ENCODE measurements at places on chromosomes 1 and 21.

DNA sequence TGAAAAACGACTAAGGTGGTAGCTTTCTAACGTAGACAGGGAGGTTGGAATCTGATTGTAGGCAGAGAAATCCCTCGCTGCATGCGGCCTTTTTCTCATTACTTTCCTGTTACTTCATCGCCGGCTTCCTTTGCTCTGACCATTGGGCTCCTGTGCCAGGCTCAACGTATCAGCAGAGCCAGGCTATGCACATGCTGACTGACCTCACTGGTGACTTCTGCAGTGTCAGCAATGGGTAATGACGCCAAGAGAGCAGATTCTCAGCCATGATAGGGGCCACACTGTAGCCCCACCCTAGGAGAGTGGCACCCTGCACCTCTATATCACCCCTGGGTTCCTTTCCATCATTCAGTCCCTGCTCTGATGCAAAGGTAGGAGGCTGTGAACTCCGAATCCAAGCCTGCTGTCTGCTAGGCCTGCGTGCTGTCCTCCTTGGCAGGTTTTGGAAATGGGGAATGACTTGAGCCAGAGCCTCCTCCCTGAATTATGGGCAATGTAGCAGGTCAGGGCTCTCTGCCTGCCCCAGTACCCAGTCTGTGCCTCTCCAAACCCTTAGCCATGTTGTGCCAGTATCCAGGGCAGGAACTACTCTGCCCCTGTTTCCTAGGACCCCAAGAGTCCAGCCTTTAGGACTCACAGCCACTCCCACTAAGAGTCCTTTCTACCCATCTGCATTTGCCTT is 11.4 kb downstream of the PPFIA4 start:
- peak; percentile 15 for DNase-seq

DNA sequence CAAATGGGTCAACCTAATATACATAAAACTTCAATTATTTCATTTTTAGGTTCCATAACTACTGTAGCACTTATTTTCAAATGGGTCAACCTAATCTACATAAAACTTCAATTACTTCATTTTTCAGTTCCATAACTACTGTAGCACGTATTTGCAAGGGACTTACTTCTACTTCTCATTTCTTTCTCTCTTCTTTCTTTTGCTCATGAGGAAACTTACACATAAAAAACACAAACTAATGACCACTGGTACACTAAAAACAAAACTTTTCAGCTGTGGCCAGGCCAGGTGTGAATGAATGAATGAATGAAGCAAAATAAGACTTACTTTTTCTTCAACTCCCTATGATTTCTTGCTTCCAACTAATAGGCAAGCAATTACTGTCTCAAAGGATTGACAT is 11.7 kb downstream of the SYDE2 start:
- no peak for DNase-seq

DNA sequence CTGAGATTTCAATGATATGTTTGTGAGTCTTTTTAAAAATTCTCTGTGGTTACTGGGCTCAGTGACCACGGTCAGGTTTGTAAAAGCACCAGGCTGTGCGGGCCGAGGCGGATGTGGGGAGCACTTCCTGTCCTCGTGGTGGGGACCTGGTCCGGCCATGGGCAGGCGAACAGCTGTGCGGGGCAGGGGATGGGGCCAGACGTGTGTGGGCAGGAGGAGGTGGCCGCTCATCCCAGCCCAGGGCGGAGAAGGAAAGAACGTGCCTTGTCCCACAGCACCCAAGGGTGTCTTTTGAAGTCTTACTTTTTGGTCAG is 5.2 kb upstream of the OXCT2 start:
- peak; percentile 52 for DNase-seq

GRCh38 chr1:43199093-43199726 is 27.1 kb downstream of the CFAP57 start:
- peak; percentile 31 for DNase-seq

DNA sequence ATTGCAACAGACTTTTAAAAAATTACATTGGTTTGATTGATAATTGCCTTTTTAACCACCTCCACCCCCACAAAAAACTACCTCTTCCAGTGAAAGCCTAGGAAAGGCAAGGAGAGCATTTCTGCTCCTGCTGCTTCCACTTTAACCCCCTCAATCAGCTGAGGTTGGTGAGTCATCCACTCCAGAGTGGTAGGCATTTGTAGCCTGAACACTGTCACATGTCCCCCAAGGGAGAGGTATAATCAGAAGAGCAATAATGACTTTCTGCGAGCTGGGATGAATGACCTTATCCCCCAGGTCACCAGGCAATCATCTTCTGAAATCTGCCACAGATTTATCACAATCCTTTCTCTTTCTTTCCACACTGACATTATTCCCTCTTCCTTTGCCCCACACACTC is 126.6 kb upstream of the CAMK1G start:
- DNase-seq, result no peak

DNA sequence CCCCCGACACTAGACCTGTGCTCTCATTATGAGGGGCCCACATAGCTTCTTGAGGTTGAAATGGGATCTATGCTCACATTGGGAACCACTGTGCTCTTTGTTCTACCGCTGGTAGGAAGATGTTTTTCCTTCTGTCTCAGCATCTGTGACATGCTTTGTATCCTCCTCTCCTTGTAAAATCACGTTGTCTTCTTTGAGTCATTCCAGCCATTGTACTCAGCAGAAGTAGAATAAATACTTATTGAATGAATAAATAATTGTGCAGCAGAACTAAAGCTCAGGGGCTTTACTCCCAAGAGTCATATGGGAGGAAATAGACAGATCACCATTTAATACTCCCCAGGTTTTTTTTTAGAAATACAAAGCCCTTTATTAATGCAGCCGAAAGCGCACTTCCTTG is 66.3 kb upstream of the EDEM3 start:
- DNase-seq, result no peak

DNA sequence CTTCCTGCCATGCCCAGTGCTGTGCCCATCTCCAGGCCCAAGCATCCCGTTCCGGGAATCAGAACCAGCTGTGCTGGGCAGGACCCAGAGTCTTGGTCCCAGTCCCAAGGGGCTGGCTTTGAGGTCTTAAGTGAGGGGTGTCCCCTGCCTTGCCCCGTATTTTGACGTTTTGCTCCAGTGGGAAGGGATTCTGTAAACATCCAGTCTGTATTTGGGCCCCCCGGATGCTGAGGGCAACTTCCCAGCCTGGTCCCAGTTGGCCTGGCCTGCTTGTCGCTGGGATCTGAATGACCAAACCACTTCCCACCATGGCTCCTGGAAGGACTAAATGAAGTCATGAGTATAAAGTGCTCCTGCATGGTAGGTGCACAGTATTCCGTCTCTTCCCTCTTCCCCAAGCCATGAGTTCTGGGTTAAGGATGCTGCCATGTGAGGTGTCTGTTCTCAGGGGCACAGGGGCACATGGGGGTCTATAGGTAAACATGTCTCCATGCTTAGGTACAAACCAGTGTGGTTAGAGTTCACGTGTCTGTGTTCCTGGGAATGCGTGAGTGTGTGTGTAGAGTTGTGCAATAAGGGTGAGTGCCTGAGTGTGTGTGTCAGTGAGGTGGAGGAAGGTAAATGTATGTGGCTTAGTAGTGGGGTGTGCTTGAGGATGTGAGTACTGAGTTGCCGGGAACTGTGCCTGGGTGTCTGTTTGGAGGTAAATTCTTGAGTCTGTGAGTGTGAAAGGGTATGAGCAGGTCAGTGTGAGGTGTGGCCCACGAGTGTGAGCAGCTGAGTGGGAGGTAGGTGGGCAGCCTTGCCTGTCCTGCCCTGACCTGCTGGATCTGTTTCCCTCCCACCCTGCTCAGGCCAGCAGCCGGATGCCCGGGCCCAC is 1.5 kb downstream of the B4GALT2 start:
- no peak for DNase-seq

DNA sequence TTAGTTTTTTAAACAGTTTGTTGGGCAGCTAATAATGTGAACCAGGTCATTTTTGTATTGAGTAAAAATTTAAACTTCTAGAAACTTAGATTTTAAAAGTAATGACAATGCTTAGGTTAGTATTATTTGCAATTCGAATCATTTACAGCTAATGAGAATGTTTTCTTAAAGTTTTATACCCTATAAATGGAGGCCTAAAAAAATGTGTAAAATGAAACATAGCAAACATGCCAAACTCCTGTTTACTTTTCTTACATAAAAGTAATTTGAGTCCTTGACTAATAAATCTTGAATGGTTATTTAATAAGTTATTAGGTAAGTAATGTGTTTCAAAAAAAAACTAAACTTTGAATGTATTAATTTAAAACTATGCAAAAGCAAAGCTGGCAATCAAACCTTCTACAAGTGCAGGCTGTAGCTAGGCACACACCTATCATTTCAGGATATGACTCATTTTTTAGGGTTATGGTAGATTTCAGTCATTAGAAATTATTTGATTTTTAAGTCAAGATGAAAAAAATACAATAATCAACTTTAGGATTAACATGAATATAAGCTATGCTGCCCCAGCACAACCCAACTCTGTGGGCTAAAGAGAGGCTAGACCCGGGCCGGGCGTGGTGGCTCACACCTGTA is 41.5 kb downstream of the CLSTN1 start:
- no peak for DNase-seq

GRCh38 chr21:44612669-44613229 is 870 bp downstream of the KRTAP10-8 start:
- DNase-seq, result no peak

DNA sequence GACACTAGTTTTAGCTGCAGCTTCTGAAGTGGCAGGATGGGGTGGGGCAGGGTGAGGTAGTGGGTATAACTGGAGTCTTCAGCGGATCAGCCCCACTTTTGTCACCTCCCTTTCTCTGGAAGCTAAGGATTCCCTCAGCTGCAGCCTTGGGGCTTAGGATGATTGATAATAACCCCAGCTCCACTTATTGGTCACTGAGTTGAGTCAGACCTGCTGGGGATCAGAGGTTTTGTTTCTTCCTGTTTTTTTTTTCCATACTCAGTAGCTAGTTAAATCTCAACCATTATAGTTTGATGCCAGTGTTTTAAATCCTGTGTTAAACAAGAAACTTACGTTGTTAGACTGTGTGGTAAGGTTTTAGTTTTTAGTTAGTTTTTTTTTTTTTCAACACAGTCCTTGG is 57.2 kb downstream of the LAMC1 start:
- DNase-seq, result no peak

- DNase-seq, result no peak
Observed at GRCh38 chr1:174965362-174966007, 34.3 kb upstream of the CACYBP start.

- no peak for DNase-seq
Observed at GRCh38 chr1:2645143-2645542, 12.3 kb upstream of the MMEL1 start.

- DNase-seq, result no peak
Observed at GRCh38 chr1:100799548-100799947, 80.0 kb downstream of the VCAM1 start.

- no peak for DNase-seq
Observed at GRCh38 chr1:56992318-56993125, 26.7 kb upstream of the C8B start.

DNA sequence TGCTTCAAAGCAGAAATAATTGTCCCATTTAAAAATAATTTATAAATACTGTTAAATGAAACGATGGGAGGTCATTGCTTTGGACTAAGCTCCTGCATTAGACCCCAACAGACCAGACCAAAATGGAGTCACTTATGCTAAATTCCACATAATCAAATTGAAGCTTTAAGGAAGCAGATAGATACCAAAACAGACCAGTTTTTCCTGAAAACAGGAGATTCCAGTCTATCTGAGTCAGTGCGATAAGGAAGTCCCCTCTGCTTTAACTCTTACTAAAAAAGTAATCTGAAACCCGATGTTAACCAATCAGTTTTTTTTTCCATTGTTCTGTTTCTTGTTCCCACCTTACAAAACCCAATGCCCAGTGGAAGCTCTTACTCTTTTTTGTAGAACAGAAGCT is 16.2 kb upstream of the DNASE2B start:
- no peak for DNase-seq

DNA sequence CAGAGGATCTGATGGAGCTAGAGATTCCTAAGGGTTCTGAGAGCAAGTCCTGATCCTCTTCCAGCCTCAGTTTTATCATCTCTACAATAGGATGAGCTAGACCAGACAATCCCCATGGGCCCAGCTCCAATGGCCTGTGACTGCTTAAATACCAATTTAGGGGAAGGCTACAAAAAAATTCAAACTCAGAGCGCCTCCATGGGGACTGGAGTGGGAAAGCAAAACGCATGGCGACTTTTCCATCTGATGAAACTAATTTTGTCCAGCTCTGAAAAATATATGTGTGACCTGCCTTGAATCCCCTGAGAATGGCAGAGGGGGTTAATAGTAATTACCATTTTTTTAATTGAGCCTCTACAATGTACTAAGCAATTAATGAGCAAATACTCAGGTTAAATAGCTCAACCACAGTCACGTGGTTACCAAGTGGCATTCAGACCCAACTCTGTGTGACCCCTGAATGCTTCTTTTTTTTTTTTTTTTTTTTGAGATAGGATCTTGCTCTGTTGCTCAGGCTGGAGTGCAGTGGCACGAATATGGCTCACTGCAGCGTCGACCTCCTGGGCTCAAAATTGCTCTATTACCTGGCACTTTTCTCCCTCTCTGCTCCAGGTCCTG is 8.4 kb downstream of the EXTL1 start:
- no peak for DNase-seq

GRCh38 chr1:186474208-186474607 is 13.3 kb upstream of the PDC start:
- no peak for DNase-seq

- DNase-seq, result no peak
Observed at GRCh38 chr1:6805004-6805416, 19.8 kb downstream of the CAMTA1 start.

GRCh38 chr1:149888247-149888998 is 10.9 kb upstream of the BOLA1 start:
- DNase-seq, result peak; percentile 51

DNA sequence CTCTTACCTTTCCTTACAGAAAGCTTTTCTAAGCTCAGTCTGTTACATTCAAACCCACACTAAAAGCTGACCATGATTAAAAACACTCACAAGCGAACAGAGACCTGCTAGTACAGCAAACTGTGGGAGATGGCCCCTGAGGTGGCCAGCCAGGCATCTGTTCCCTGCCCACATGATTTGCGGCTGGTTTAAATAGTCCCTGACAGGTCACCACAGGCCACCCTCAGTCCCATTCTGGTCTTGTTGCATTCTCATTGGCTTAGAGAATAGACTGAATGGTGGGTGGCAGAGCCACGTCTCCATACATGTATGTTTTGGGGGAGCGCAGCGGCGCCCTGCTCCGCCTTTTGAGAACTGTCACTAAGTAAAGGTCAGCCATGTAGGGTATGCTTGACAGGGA is 2.3 kb upstream of the ACTA1 start:
- no peak for DNase-seq

GRCh38 chr1:12754738-12755137 is 8.7 kb downstream of the CFAP107 start:
- DNase-seq, result no peak
